ENCODE measurements at places on chromosomes 12 and 14. TPM values are rescaled to one million over a fixed set of nuclear protein-coding genes. Genes with fewer than 3 reads are reported as not detected.

Gene ZNF891
- 0.58 TPM for total RNA-seq

Gene ITFG2
- 20.2 TPM for total RNA-seq

Gene SP7
- not detected for total RNA-seq

Gene TTC9
- total RNA-seq, result 0.95 TPM

Gene LRRIQ1
- 1.0 TPM for total RNA-seq

Gene NUAK1
- 55.4 TPM for total RNA-seq

Gene GPR137C
- total RNA-seq, result 0.17 TPM

Gene CD163L1
- 5.5 TPM for total RNA-seq

Gene P2RX2
- total RNA-seq, result not detected

Gene MIP
- total RNA-seq, result not detected

Gene ALKBH1
- total RNA-seq, result 10.3 TPM

Gene FLRT2
- 111 TPM for total RNA-seq

Gene FOXN4
- not detected for total RNA-seq

Gene TCL1B
- not detected for total RNA-seq

Gene PLBD1
- total RNA-seq, result 2.0 TPM

Gene FZD10
- total RNA-seq, result 4.4 TPM

Gene WNT5B
- 23.8 TPM for total RNA-seq

Gene GCH1
- 4.4 TPM for total RNA-seq

Gene CFAP54
- 0.78 TPM for total RNA-seq

Gene B4GALNT3
- 7.3 TPM for total RNA-seq

Gene ERG28
- total RNA-seq, result 31.3 TPM

Gene MYH6
- total RNA-seq, result not detected

Gene MEG3
- 5.3 TPM for total RNA-seq

Gene MYF5
- total RNA-seq, result not detected

Gene SAMD4A
- total RNA-seq, result 14.8 TPM

Gene CFAP73
- total RNA-seq, result not detected

Gene FICD
- total RNA-seq, result 2.8 TPM

Gene LMNTD1
- not detected for total RNA-seq

Gene BHLHE41
- total RNA-seq, result 0.14 TPM

Gene GUCY2C
- total RNA-seq, result not detected

Gene CCDC38
- not detected for total RNA-seq

Gene GLIPR1L1
- total RNA-seq, result not detected

Gene HOXC11
- total RNA-seq, result 6.3 TPM

Gene KRT8
- total RNA-seq, result 504 TPM

Gene TARBP2
- 46.4 TPM for total RNA-seq

Gene TAS2R19
- total RNA-seq, result 0.49 TPM

Gene SPATA7
- total RNA-seq, result 4.4 TPM

Gene KRT3
- total RNA-seq, result not detected

Gene IGF1
- total RNA-seq, result not detected

Gene CACNA1C
- total RNA-seq, result not detected

Gene KRT83
- total RNA-seq, result not detected

Gene HDAC7
- 52.3 TPM for total RNA-seq

Gene KLRC4
- not detected for total RNA-seq

Data from foreskin keratinocyte (primary cell).